ENCODE measurements at places on chromosomes 2 and 18. TPM values are rescaled to one million over a fixed set of nuclear protein-coding genes. Genes with fewer than 3 reads are reported as not detected.

Gene ACTG2
- not detected for total RNA-seq

Gene KIF1A
- not detected for total RNA-seq

- H3K4me3 ChIP-seq, result no peak overlapping the region
- peaks cover 7% of the 10 kb centered on the region for H3K4me1 ChIP-seq
- H3K27me3 ChIP-seq, result no peaks in the 10 kb centered on the region
- no peaks in the 10 kb centered on the region for H3K36me3 ChIP-seq
Observed at GRCh38 chr2:85924522-85924921, 35.7 kb upstream of the ST3GAL5 start.

DNA sequence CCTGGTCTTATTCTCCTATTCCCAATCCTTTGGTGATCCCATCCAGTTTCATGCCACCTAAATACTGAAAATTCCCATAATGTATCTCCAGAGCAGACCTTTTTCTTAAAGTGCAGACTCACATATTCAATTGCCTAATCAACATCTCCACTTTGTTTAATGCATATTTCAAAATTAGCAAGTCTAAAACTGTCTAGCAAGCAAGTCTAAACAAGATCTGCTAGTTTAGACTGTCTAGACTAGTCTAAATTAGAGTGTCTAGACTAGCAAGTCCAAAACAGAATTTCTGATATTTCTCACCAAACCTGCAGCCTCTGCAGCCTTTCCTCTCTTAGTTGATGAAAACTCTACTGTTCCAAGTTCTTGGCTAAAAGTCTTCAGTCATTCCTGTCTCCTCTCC is 44.6 kb downstream of the THUMPD2 start:
- H3K4me3 ChIP-seq, result no peak overlapping the region
- H3K4me1 ChIP-seq, result no peaks in the 10 kb centered on the region
- no peak for DNase-seq

- no peak overlapping the region for H3K4me3 ChIP-seq
- H3K27me3 ChIP-seq, result no peaks in the 10 kb centered on the region
- no peak overlapping the region for H3K27ac ChIP-seq
- DNase-seq, result no peak
Observed at GRCh38 chr2:173034143-173034542, 41.5 kb upstream of the MAP3K20 start.
